ENCODE measurements at places on chromosomes 11 and 22.

DNA sequence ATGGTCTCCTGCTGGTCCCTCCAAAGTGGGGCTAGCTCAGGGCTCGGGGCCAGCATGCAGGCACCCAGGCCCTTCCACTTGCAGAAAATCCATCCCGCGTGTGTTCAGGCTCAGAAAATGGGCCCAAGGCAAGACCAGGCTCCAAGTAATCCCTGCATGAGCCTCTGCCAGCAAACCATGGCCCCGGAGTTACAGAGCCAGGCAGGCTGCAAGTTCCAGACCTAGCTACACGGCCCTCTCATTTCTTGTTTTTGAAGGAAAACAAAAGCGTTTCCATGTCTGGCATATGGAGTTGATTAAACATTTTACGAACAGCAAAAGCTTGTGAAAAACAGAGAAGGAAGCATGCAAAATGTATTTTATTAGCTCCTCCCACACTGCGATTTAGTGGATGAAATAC is 29.7 kb downstream of the KIAA0930 start:
- no peak for DNase-seq

- no peak for DNase-seq
Observed at GRCh38 chr11:18394928-18395734, 768 bp downstream of the LDHA start.

- DNase-seq, result no peak
Observed at GRCh38 chr11:133519560-133519959, 12.7 kb downstream of the OPCML start.

DNA sequence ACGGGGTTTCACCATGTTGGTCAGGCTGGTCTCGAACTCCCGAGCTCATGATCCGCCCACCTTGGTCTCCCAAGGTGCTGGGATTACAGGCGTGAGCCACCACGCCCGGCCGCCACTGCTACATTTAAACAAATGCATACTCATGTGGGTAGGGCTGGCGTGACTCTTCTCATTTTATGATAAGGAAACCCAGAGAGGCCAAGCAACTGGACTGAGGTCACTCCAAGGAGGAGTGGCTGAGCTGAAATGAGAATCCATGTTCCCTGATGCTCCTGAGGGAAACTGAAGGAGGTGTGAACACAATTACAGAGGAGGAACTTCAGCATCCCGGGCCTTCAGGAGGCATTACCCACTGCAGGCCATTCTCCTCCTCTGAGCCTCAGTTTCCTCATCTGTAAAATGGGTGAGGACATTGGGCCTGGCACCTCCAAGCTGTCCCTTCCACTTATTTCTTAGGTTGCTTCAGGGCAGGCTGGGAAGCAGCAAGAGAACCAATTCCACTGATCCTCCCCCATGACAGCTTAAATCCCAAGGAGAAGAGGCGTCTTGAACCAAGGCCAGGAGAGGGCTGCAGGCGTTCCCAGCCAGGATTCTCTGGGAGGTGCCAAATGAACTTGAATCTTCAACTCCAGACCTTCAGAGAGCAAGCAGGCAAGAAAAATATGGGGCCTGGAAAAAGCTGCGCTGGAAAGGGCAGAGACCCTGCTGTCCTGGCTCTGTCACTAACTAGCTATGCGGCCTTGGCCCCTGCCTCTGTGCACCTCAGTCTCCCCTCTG is 2.9 kb downstream of the TST start:
- DNase-seq, result no peak

GRCh38 chr22:27612115-27612514 is 189.4 kb downstream of the MN1 start:
- DNase-seq, result no peak

Data from stromal cell of bone marrow (primary cell).